ENCODE measurements at places on chromosomes 12 and 14.

DNA sequence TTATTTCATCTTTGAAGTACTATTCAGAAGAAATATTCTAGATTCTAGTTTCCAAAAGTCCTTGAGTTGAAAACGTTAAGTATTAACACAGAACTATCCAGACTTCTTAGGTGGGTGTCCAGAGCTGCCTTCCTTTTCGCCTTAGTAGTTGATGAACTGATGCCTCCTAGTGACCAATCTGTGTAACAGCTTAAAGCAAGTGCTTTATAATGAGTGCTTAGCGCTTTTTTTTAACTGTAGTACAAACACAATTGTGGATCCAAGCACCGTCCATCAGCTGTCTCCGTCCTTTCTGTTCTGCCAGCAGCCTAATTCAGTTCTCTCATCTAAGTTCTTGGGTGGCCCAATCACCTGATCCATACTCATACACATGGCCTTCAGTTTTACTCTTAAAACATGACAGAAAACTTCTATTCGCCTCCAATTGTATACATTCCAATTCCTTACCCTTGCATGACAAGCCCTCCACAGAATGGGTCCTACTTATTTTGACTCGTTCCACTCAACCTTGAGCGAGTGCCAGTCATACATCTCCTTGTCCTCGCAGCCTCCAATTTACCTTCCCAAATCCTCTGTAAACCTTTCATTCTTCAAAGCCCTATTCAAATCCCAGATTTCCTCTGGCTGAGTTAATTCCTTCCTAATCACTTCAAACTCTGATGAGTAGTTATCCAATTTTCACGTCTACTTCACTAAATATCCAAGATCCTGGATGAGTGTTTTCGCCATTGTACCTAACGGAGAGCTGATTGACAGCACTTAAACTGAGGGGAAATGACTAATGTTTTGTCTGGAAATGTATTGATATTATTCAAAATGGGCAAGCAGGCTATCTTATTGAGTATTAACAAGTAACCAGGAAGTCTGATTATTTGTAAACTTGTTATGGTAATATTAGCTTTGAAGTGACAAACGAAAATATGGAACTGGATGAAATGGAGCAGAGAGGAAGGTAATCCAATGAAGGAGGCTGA, 5.8 kb upstream of the PHLDA1 start:
- DNase-seq: peak; percentile 50

DNA sequence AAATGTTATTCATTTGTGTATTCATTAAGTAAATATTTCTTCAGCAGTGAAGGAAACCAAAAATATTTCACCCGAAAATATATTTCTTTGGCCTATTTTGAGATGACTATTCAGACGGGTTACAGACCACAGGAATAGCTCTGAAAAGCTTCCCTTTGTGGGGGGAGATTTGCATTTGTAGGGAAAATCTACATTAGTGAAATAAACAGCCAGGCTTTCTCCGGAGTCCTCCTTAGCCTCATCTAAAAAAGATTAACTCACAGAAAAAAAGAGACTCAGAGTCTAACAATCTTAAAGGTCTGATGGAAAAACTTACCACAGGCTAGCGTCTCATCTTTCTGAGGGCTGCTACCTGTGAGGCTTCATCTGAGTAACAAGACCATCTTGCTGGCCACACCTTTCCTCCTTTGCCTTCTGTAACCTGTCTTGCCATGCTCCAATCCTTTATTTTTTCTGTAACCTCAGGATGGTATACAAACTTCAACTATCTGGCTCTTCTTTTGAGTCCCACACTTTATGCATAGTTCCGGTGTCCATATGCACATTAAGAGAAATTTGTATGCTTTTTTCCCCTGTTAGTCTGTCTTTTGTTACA, 100.7 kb downstream of the CNTN1 start:
- no peak for DNase-seq

GRCh38 chr14:70538087-70538486, 3.3 kb upstream of the ADAM20 start:
- DNase-seq: no peak

- DNase-seq: no peak
Observed at GRCh38 chr14:71705460-71705859, 226.8 kb upstream of the RGS6 start.

DNA sequence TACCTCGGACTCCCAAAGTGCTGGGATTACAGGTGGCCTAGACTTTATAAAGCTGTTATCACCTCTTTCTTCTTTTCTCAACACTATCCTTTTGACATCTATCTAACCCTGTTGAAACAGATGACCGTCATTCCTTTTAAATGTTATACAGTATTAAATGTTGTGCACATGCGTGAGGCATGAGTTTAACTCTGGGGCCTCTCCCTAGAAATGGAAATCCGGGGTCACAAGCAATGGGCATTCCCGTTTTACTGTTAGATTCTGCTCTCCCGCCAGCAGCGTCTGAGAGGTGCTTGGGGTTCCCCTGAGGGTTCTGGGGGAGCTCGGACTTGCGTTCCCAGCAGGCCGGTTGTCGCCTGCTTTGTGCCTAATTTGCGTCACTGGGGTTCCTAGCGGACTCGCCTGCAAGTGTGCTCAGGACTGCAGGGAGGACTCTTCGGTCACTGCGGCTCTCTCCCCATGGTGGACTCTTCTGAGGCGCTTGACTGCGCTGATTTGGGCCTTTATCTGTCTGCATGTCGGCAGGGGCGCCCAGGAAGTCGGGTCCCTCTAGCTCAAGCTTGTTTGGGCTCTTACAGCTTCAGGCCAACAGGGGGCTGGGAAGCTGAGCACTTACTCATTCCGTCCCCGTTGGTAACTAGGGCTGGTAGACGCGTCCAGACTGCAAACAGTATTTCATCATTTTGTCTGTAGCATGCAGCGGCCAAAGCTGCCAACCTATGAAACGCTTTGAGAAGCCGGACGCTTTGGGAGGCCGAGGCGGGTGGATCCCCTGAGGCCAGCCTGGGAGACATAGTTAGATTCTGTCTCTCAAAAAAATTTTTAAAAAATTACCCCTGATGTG, 1.2 kb upstream of the RAN start:
- DNase-seq: peak; percentile 83

GRCh38 chr12:55829967-55830600, 697 bp upstream of the DNAJC14 start:
- peak; percentile 46 for DNase-seq

GRCh38 chr14:74938531-74939495, 15.8 kb upstream of the RPS6KL1 start:
- DNase-seq: no peak

- DNase-seq: no peak
Observed at GRCh38 chr12:23504641-23505399, 444.6 kb downstream of the SOX5 start.

GRCh38 chr12:110813285-110813684, 33.5 kb upstream of the CCDC63 start:
- no peak for DNase-seq

- no peak for DNase-seq
Observed at GRCh38 chr12:3061059-3061458, 16.1 kb upstream of the TSPAN9 start.

DNA sequence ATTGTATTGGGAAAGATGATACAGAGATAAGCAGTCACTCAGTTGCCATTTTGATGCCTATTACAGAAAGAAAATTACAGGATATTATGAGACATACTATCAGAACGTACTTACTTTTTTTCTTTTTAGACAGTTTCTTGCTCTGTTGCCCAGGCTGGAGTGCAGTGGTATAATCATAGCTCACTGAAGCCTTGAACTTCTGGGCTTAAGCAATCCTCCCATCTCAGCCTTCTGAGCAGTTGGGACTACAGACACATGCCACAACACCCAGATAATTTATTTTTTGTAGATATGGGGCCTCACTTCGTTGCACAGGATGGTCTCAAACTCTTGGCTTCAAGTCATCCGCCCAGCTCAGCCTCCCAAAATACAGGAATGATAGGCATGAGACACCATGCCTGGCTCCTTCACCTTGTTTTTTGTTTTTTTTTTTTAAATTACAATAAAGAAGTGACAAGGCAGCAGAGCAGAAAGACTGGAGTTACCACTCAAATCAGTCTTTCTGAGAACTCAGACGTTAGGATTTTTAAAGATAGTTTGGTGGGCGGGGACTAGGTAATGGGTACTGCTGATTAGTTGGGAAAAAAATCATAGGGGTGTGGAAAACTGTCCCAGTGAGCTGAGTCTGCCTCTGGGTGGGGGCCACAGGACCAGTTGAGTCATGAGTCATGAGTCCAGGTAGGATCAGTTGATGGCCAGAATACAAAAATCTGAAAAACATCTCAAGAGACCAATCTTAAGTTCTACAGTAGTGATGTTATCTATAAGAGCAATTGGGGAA, 11.5 kb upstream of the CPM start:
- DNase-seq: no peak

DNA sequence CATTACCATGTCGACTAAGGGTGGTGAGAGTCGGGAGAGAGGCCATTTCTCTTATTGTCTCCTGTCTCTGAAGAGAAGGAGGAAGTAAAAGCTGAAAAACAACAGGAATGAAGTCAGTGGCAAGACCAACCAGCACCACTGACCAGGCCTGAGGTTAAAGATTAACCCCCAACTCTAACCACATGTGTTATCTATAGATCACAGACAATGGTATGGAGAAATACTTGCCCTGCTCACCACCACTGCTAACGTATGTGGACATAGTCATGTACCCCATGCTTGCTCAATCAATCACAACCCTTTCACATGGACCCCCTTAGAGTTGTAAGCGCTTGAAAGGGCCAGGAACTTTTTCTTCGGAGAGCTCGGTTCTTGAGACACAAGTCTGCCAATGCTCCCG, 690.9 kb upstream of the LMO3 start:
- no peak for DNase-seq

- DNase-seq: no peak
Observed at GRCh38 chr12:125983094-125983783, 918.0 kb downstream of the AACS start.

DNA sequence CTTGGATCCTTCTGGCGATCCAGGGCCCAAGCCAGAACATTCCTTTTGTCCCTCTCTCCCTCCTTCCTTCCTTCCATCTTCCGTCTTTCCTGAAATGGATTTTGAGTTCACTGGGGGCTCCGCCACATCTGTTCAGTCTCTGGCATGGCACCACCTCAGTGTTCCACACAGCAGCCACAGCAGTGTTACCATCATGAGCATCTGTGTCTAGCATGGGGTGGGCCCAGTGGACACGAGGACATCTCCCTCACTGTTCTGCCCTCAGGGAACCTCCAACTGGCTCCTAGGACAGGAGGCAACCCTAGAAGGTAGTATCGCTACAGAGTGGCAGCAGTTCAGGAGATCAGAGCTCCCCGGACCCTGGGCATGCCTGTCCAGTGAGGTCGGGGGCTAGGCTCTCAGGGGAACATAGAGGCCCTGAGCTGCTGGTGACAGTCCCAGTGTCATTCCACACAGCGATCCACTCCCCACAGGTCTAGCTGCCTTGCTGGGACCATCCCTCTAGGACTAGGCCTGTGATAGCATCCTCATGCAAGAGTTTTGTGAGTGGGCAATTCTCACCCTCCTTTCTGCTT, 59.0 kb downstream of the GALNT16 start:
- no peak for DNase-seq

GRCh38 chr14:24996930-24997725, 52.8 kb downstream of the STXBP6 start:
- DNase-seq: no peak

DNA sequence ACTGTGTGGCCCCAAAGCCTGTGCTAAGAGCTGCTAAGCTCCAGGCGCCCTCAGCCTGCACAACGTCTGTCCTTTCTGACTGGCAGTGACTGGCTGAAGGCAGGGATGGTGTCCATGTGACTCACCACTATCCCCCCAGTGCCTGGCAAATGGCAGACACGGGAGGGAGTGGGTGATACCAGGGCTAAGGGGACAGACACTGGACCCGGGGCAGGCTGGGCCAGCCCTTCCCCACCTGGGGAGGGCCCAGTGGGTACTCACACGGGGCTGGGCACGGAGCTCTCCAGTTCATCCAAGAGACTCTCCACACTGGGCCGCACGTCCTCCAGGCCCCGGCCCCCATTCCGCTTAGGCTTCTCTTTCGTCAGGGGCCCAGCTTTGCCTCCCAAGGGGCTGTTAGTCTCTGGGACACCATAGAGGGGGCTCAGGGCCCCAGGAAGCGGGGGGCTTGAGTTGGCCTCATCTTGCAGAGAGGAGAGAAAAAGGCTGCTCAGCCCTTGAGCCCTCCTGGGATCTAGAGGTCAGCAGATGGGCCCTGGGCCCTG, 21.4 kb upstream of the RPLP0 start:
- DNase-seq: no peak

DNA sequence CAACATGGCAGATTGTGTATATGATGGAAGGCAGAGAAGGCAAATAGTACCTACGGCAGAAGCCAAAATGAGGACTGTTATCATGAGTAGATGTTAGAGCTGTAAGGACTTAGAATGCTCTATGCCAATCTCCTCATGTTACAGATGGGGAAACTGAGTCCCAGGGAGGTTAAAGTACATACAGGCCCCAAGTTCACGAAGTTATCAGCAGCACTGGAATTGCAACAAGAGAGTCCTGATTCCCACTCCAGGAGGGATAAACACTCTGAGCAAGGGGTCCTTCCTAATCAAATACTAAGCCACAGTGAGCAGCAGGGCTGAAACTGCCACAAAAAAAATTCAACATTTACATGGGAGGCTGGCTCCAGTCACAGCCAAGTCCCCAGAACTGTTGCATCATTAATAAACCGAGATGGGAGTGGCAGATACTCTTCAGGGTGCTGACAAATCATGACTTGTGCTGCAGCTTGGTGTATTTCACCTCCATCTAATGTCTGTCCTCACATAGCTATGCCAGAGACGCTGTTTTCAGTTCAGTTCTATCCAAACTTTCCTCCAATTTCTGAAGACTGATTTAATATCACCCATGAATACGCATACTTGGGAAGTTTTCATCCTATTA, 24.2 kb downstream of the NUAK1 start:
- no peak for DNase-seq

GRCh38 chr14:104741803-104742251, 11.1 kb upstream of the SIVA1 start:
- no peak for DNase-seq

GRCh38 chr12:27498149-27498548, 25.9 kb upstream of the PPFIBP1 start:
- DNase-seq: no peak

DNA sequence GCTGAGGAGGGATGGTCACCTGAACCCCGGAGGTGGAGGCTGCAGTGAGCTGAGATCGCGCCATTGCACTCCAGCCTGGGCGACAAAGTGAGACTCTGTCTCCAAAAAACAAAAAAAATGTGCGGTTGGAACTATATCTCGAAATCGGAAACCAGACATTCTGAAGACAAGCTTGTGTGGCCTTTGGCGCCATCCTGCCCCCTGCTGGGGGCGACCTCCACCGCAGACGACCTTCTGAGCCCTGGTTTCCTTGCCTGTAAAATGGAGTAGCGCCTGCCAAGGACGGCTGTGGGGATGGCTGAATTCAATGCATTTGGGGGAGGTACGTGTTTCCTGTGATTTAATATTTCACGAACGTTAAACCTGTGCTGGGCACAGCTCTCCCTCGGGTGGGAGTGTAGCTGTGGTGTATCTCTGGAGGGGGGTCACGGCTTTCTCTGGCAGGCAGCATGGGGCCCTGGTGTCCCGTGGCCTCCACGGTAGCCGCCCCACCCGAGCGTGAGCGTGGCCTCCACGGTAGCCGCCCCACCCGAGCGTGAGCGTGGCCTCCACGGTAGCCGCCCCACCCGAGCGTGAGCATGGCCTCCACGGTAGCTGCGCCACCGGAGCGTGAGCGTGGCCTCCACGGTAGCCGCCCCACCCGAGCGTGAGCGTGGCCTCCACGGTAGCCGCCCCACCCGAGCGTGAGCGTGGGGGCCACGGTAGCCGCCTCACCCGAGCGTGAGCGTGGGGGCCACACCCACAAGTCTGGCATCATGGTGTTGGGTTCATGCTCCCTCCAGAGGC, 55.3 kb downstream of the LRCOL1 start:
- DNase-seq: peak; percentile 59

- DNase-seq: no peak
Observed at GRCh38 chr14:98203421-98203820, 1068.6 kb downstream of the BCL11B start.

GRCh38 chr12:125467363-125467762, 402.1 kb downstream of the AACS start:
- no peak for DNase-seq
